Stimulated activated CD4-positive, alpha-beta T cell treated with anti-CD3 and anti-CD28 coated beads, Interleukin-1b, Interleukin-23, amount 100 ng/mL, for 1 hour (primary cell): ENCODE measurements at places on chromosomes 1 and 21.

GRCh38 chr1:183094351-183094750 is 71.1 kb downstream of the LAMC1 start:
- no peak for DNase-seq

DNA sequence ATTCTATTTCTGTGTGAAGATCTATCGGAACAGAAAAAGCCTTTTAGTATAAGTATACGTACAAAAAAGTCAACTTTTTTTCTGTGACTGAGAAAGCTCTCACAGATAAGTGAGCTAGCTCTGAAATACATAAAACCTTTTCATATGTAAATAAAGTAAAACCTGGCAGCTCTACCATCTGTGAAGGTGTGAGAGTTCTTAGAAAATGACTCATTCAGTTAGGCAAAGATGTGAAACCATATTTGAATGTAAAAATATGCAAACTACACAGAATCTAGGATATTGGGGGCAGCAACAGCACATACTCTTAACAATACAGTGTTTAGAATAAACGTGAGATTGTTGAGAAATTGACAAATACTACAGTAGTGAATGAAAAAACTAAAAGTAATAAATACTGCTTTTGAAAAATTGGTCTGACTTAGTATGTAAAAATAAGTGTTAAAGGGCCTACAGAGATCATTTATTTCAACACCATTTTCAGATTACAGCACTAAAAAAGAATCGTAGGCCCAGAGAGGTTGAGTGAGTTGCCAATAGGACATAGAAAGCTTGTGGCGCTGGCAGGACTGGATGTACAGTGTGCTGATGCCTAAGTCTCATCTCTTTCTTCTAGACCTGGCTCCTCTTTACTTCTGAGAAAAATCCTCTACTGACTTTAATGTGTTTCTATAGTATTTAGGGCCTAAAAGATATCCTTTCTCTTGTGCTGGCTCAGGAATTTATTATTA is 19.8 kb downstream of the ATP6V1G3 start:
- no peak for DNase-seq

- DNase-seq: no peak
Observed at GRCh38 chr1:229205854-229206253, 65.1 kb upstream of the RAB4A start.

DNA sequence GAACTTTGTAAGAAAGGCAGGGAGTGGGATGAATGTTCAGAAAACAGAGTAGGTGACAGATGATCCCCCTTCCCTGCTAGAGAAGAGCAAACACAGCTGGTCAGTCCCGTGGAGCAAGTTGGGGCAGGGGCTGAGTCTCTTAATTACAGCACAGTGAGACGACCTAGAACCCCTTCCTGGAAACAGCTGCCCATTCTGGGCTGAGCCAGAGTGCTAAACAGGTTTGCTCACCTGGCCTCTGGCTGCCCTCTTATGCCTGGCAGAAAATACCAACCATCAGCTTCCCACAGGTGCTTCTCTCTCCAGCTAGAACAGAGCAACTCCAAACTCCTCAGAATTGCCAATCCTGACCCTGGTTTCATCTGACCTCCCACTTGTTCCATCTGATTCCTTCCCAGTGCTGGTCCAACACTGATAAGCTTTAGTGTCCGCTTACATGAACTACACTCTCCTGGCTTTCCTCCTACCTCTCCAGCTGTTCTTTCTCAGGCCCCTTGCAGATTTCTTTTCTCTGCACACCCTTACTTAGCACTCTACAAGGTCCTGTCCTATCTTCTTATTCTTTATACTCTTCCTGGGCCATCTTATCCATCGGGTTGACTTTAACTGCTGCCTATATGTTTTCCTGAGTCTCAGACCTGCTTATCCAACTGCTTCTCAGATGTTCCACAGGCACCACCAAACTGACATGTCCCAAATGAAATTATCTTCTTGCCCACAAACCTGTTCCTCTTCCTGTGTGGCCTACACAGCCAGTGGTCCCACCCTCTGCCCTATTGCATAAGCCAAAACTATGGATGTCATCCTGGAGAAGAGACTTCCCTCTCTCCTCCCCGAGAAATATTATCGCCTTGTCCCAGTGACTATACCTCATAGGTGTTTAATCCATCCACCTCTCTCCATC is 22.6 kb upstream of the COL9A2 start:
- DNase-seq: no peak

DNA sequence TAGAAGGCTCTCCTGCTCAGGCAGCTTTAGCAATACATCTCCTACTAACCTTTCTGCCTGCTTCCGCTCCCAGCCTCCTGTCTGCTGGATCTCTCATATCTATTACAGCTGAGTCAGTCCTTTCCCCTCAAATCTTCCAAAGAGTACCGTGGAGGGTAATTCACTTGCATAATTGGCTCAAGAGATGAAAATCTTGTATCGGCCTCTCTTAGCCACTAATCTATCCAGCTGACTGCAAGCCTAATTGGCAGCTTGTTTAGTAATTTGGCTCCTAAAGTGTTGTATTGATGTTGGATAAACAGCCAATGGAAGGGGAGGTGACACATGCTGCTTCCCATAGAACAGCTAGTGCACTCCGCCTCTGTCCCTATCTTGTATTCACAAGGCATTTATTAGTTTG is 195.7 kb downstream of the GPATCH2 start:
- DNase-seq: no peak

DNA sequence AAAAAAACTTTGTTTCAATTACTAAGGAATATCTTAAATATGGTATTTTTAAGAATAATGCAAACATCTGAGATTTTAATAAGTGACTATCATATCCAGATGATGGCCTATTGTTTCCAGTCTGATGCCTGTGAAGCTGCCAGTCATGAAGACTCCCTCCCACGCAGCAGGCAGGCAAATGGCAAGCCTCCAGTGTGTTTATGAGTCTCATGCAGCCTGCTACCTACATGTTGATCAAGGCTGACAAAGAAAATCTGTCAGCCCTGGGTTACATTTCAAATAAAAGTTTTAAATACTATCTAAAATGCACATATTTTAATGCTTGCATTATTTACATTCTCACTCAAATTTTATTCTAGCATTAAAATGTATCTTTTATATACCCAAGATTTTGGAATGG is 137.6 kb upstream of the RNPC3 start:
- no peak for DNase-seq

GRCh38 chr1:108750476-108751181 is 4.2 kb downstream of the STXBP3 start:
- DNase-seq: no peak

DNA sequence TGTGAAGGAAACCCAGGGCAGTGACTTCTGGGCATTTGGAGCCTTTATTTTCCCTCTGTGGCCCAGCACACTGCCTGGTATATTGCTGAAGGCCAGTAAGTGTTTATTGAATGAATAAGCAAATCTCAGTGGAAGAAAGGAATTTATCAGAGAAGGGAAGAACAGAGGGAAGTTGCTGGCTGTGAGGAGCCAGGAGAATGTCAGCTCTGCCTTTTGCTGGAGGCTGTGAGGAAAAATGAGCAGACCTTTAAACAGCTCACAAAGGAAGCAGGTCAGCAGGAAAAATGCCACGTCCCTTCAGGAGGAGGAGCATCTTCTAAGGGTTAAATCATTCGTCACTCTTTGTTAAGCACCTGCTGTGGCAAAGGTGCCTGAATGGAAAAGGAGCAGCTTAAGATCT is 75.9 kb downstream of the GIPC2 start:
- no peak for DNase-seq

GRCh38 chr21:34630536-34631143 is 15.7 kb upstream of the RCAN1 start:
- no peak for DNase-seq

DNA sequence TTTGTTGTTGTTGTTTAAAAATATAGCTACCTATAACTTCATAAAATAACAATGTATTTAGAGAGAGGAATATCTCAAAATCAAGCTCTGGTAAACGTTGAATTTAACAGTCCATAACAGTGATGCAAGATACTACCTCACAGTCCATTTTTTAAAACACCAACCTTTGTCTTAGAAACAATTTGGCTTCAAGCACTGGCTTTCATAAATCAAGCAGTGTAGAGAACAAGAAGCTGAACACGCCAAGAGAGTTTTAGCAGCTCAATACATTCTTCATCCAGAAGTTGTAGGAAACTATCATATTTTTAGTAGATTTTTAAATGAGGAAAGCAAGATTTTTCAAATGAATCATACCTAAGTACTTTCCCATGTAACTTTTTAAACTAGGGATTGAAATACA is 334.3 kb upstream of the ADAMTS5 start:
- no peak for DNase-seq

GRCh38 chr1:203076031-203076511 is 9.7 kb downstream of the MYOG start:
- DNase-seq: no peak

GRCh38 chr1:34477632-34478141 is 277.2 kb upstream of the GJB5 start:
- no peak for DNase-seq

DNA sequence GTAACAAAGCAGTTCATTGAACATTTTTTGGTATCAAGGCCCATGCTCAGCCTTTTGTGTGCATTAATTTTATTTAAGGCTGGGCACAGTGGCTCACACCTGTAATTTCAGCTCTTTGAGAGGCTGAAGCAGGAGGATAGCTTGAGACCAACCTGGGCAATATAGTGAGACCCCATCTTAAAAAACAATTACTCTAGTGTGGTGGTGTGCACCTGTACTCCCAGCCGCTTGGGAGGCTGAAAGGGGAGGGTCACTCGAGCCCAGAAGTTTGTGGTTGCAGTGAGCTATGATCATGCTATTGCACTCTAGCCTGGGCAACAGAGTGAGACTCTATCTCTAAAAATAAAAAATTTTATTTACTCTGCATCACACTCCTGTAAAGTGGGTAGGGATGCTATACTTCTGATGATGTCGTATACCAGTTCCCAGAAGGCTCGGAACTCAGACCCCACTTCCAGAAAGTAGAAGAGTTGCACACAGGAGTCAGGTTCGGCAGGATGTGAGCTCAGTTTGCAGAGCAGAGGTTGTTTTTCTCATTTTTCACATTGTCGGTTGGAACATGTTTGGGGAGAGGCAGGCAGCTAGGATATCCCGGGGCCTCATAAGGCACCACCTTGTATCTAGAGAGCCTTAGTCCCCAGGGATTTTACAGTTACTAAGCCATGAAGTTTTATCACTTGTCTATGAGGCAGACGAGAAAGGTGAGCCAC is 144.6 kb downstream of the GALNT2 start:
- DNase-seq: no peak

DNA sequence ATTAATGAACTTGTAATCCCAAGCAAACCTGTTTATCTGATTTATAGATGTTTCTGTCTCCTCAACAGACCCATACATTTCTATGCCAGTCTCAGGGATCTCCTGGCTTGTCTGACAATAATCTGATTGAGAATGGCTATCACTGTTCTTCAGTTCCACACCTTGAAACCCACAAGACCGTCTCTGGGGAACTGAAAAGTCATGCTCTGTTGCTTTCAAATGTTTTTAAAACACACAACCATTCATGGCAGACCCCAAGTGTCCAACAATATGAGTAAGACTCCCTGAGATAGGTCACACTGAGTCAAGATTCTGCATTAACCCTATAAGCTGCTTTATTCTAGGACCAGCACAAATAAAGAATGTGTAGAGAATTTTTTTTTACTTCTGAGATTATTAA is 611.2 kb upstream of the PLXNA2 start:
- no peak for DNase-seq

DNA sequence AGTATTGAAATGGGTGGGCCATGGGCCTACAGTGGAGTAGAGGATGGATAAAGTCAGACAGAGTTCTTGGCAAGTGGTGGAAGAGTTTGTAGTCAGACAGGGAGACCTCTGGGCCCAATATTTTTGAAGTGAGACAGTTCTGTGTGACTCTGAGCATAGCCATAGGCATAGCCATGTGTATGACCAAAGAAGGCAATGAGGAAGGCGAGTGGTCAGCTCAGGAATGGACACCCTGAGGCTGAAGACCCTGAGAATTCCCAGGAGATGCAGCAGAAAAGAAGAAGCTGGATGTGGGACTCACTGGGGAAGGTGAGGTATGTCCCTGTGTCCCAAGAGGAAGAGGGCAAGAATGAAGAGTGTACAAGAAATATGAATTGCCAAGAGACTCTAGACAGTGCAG is 210.6 kb upstream of the IRF2BP2 start:
- no peak for DNase-seq

GRCh38 chr21:26914557-26914956 is 52.3 kb downstream of the ADAMTS5 start:
- no peak for DNase-seq

DNA sequence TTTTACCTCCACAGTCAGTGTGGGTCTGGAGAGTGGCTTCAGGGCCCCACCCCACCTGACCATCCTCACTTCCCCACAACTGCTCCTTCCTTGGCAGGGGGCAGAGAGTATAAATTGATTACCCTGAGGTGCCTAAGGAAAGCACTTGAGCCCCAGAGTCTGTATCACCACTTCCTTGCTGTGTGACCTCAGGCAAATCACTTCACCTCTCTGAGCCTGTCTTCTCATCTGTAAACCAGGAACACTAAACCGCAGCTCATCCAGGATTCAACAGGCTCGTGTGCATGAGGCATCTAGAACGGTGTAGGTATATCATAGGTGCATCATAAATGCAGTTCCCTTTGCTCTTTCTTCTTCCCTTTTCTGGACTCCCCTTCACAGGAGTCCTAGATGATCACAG is 43.4 kb downstream of the GRIK3 start:
- DNase-seq: no peak

DNA sequence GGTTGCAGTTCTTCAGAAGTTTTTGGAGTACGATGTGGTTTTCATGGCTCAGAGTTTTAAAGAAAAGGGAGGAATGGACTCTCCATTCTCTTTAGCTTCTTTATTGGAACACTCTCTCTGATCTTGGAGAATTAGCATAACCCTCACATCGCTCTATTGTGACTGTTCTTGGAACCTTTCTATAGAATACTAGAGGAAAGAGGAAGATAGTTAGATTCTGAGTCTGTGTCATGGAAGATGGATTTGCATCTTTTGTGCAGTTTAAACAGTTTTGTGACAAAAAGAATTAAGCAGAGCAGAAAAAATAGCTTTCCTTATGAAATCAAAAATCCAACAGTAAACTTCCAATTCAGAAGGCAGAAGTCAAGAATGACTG is 61.0 kb downstream of the KCNJ6 start:
- no peak for DNase-seq

- DNase-seq: no peak
Observed at GRCh38 chr1:32035119-32035518, 21.5 kb downstream of the KHDRBS1 start.

GRCh38 chr1:110339407-110340206 is 430 bp downstream of the RBM15 start:
- DNase-seq: peak; percentile 11

DNA sequence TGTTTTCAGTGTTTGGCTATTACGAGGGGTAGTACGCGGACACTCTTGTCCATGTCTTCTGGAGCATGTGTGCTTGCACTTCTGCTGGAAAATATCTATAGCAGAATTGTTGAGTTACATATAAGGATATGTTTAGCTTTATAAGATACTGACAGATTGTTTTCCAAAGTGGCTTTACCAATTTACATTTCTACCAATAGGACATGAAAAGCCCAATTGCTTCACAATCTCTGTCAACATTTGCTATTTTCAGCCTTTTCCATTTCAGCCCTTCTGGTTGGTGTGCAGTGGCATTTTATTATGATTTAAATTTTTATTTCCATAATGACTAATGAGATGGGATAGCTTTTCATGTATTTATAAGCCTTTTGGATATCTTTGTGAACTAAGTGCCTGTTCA is 6.3 kb upstream of the ANGPTL7 start:
- no peak for DNase-seq

GRCh38 chr21:35057428-35057827 is 8.3 kb upstream of the RUNX1 start:
- DNase-seq: no peak
